Right atrium auricular region (tissue), 2 donors: ENCODE measurements at places on chromosomes 11 and 22.

DNA sequence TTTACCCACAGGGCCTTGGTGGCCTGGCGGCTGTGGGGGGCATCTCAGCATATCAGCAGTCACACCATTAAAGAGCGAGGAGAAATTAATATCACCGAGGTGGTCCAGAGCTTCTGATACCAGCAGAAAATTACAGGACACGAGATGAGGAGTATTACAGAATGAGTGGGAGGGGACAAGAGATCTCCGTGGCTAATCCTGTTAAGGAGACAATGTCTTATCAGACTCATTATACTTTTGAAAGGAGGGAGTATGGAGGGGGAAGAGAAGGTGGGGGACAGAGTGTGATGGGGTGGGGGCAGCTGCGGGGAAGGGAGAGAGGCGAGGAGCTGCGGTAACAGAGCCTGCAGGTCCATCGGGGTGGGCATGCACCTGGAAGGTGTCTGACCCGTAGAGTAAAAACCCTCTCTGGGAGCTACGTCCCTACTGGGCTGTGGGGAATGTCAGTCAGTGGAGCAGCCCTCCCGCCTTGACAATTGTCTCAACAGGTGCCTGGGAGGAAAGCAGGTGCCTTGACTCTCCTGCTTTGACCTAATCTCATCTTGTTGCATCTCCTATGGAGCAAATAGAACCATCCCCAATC is 224.2 kb downstream of the CEP164 start:
- DNase-seq = no peak

DNA sequence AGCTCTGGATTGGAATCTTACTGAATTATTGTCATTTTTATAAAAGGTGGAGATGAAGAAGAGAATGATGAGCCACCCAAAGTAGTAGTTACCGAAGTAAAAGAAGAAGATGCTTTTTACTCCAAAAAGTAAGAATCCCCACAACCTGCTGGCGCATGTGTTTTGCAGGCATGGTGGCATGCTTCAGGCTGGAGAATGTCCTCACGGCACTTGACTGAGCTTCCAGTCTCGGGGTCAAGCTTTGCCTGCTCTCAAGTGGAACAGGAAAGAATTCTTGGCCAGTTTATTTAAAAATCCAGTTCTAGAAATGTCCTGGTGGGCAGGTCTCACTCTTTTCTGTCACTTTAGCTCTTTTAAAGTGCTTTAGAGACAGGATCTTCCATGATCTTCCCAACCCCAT is 17.5 kb downstream of the NUP50 start:
- no peak for DNase-seq

DNA sequence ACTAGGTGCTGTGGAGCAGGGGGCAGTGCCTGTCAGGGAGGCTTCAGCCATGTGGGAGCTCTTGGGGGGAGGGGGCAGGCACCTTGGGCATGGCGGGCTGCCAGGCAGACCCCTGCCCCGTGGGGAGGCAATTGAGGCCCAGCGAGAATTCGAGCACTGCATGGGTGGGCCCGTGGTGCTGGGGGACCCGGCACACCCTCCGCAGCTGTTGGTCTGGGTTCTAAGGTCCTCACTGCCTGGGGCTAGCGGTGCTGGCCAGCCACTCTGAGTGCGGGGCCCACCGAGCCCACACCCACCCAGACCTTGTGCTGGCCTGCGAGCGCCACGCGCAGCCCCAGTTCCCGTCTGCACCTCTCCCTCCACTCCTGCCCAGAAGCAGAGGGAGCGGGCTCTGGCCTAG is 835.5 kb upstream of the CNTN5 start:
- DNase-seq = no peak

GRCh38 chr11:70500076-70500847 is 101.9 kb downstream of the CTTN start:
- DNase-seq = no peak
